ENCODE measurements at places on chromosomes 1 and 21.

- no peak for DNase-seq
These were observed 192.0 kb upstream of the JUN start for GRCh38 chr1:58975888-58976287.

DNA sequence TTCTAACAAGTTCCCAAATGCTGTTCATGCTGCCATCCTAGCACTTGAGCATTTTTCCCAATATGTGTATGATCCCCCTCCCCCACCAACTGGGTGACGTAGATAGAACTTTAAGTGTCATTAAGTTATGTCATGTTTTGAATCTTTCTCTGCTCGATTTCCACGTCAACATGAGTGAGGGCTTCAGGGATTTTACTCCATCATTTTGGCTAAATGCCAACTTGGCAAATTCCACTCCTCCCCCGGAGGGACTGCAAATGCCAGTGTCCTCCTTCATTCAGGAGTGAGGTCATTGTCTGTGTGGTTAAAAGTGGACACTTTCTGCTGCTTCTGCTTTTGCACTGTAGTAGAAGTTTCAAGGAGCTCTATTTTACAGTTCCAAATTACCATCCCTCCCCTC is 201.7 kb downstream of the FGGY start:
- DNase-seq, result no peak

- DNase-seq, result no peak
These were observed 22.1 kb downstream of the BCAS2 start for GRCh38 chr1:114559356-114559755.

DNA sequence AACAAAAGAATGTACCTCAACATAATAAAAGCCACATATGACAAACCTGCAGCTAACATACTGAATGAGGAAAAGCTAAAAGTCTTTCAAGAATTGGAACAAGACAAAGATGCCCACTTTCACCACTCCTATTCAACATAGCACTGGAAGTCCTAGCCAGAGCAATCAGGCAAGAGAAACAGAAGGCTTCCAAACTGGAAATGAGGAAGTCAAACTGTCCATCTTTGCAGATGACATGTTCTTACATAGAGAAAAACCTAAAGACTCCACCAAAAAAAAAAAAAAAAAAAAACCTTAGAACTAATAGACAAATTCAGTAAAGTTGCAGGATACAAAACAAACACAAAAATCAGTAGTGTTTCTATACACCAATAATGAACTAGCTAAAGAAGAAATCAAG is 20.2 kb downstream of the NSL1 start:
- DNase-seq, result no peak

DNA sequence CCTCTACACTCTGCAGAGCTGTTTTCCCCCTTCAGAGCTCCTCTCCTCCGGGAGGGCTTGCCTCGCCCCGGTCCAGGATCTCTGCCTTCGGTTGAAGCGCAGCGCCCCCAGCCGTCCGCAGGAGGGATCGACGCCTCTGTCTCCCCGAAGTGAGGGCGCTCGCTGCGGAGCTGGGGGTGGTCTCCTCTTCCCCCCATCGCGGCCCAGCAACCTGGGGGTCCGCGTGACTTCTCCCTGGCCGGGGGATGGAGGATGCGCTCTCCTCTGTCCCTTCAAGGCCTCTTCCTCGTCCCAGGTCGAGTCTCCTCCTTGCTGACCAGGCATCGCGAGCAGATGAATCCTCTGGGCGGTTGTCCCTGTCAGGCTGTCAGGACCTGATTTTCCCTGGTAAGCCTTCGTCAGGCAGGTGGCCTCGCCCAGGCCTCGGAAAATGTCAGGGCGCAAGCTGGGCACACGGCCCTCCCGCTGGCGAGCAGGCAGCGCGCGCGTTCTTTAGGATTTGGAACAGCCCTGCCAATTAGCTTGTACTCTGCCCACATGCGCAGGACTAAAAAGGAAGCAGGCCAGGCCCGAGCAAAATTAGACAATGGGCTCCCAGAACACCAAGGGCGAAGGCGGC is 90.5 kb downstream of the EDEM3 start:
- DNase-seq, result peak; percentile 72

- DNase-seq, result no peak
These were observed 20.9 kb downstream of the BATF3 start for GRCh38 chr1:212678456-212679410.

- peak; percentile 21 for DNase-seq
These were observed 683 bp downstream of the LRRC8B start for GRCh38 chr1:89525169-89525855.

- no peak for DNase-seq
These were observed 49.8 kb downstream of the KCNT2 start for GRCh38 chr1:196558411-196558810.

- no peak for DNase-seq
These were observed 555.4 kb upstream of the NEGR1 start for GRCh38 chr1:72837781-72838180.

- DNase-seq, result no peak
These were observed 664.4 kb downstream of the MATN1 start for GRCh38 chr1:30058970-30059369.

DNA sequence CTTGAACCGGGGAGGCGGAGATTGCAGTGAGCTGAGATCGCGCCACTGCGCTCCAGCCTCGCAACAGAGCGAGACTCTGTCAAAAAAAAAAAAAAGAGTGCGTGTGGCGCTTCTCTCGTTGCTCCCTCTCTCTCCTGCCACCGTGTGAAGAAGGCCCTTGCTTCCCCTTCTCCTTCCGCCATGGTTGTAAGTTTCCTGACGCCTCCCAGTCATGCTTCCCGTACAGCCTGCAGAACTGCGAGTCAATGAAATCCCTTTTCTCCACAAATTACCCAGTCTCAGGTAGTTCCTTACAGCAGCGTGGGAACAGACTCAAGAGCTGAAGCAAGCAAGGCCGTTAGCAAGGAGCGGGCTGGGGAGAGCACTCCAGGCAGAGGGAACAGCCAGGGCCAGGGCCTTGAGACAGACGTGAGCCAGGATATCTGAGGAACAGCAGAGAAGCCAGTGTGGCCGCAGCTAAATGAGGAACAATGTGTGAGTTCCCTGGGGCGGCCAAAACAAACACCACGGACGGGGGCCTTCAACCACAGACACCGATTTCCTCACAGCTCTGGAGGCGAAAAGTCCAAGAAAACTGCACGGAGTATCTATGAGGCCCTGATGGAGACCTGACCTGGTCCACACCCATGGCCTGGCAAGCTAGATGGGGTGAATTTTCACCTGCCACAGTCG is 54.2 kb upstream of the ETS2 start:
- no peak for DNase-seq

DNA sequence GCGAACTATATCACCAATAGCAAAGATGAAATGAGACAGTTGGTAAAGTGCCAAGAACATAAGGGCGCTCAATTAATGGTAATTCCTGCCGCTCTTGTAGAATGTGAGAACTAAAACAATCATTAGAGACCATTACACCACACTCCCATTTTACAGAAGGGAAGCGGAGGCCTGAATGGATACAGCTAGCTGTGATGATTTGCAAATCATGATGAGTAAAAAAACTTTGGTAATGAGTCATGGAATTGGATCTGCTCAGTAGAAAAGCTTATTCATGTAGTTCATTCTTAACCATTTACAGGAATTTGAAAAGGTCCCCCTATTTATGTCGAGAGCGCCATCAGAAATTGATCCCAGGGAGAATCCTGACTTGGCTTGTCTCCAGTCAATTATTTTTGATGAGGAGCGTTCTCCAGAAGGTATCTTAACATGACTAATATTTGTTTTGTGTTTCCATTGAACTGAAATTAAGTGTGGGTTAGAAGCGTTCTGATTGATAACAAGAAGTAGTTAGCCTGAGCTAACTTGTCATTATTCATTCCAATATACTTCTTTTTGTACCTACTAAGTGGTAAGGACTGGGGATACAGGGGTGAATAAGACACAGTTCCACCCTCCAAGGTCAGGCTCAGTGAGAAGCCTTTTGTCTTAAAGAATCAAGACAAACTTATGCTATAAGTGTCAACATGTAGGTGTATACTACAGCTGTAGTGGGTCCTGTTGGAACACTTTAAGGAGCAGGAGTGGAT is 812 bp downstream of the TTC4 start:
- DNase-seq, result no peak

- no peak for DNase-seq
These were observed 43.2 kb upstream of the PBX1 start for GRCh38 chr1:164515711-164516331.

DNA sequence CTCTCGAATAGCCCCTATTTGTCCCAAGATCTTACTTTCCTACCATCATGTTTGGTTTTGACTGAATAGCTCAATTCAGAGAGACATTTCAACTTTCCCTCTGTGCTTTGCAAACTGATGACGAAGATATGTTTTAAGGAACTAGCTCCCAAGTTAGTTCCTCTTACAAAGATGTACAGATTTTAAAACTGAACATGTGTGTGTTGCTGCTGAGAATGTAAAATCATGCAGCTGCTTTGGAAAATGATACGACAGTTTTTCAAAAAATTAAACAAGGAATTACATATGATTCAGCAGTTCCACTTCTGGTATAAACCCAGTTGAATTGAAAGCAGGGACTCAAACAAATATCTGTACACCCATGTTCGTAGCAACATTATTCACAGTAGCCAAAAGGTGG is 33.6 kb downstream of the KIF26B start:
- no peak for DNase-seq

DNA sequence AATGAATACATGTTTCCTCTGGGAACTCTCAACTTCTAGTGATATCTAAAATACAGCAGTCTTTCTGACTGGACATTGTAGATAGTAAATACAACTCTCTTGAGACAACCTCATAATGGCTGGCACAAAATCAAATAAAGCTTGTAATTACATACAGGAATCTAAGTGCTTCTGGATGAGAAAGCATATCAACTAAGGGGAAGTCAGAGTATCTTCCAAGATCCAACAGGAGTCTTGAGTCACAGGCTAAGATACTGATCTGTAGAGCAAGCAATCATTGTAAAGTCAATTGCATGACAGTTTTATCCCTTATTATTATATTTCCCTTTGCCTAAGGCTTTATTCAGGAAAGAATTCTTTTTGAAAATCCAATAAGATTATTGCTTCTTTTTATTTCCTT is 249.9 kb downstream of the LRRIQ3 start:
- no peak for DNase-seq

- DNase-seq, result no peak
These were observed 71.0 kb downstream of the PTGS2 start for GRCh38 chr1:186609183-186609582.

DNA sequence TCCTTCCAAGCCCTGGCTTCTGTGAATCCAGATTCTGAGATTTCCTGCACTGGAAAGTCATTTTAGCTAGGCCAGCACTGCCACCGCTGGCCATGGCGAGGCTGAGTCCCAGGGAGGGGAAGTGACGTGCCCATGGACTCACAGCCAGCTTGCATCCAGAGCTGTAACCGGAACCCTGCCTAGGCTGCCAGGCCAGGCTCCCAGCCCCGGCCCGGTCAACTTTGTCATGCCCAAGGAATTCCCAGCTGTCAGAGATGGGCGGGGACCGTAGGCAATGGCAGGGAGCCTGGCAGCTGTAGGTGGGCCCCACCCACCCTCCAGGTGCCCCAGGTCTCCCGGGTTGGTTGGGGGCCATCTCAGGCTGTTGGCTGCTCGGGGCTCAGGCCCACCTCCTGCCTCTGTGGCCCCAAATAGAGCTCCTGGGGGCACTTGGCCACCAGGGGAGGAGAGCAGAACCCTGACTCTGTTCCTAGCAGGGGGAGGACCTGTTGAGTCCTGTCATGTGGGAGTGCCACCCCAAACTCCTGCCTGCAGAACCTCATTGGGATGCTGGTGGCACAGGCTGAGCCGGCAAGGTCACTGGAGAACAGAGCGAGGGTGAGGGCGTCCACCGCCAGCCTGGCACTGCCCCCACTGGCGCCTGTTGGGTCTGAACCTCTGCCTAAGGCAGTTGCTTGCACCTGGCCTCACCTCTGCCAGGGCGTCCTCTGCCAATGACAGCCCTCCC is 57.8 kb downstream of the FOXO6 start:
- DNase-seq, result no peak

GRCh38 chr1:57986432-57986831 is 560.1 kb downstream of the OMA1 start:
- no peak for DNase-seq

DNA sequence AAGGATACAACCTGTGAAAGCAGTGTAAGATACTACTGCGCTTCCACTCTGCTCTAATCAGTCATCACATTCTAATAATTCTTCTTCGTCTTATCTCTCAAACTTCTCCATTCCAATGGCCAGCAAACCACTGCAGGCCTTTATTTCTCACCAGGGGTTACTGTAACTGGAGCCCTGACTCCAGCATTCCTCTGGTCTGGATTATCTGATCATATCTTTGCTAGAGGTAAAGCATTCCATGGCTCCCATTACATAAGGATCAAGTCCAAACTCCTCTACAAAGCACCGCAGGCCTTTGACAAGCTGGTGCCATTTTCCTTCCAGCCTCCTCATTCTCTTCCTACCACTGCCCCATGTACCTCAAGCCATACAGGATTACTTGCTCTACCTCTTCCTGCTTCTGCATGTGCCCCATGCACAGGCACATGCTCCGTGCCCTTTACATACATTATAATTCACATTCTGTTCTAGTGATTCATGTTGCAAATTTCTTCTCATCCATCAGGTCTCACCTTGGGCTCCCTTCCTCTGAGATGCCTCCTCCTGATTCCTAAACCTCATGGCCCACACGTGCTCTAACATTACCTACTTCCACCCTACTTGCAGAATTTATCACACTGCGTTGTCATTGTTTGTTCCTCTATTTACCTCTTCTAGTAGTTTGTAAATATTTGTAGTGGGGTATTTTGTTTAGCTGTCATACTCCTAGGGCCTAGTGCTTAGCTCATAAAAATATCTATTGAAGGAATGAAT is 9.3 kb upstream of the SERBP1 start:
- no peak for DNase-seq

DNA sequence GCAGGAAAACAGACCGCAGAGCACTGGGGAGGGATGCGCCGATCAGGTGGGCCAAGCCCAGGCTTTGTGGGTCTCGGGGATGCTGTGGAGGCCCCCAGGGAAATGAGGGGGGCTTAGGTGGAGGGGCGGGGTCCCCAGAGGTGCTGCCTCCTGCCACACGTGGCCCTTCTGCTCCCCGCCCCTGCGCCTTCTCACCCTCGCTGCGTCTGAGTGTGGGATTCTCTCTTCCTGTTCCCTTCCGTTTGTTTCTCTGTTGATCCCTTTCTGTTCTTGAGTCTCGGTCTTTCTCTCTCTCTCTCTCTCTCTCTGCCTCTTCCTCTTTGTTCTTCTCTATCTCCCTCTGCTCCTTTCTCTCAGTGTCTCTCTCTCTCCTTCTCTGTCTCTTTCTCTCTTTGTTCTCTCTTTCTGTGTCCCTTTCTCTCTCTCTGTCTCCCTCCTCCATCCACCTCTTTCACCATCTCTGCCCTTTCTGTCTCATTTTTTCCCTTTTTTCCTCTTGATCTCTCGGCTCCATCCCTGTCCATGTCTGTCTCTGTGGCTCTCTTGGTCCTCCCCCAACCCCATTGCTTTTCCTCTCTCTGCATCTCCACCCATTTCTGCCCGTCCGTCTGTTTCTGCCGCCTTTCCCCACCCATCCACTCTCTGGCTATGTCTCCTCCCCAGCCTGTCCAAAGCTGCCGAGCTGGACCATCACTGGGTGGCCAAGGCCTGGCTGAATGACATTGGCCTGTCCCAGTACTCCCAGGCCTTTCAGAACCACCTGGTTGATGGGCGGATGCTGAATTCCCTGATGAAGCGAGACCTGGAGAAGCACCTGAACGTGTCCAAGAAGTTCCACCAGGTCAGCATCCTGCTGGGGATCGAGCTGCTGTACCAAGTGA is 52.4 kb upstream of the TMEM51 start:
- DNase-seq, result peak; percentile 53

Measured in posterior cingulate gyrus (tissue), 11 donors.